ENCODE measurements at places on chromosomes 11 and 22.

DNA sequence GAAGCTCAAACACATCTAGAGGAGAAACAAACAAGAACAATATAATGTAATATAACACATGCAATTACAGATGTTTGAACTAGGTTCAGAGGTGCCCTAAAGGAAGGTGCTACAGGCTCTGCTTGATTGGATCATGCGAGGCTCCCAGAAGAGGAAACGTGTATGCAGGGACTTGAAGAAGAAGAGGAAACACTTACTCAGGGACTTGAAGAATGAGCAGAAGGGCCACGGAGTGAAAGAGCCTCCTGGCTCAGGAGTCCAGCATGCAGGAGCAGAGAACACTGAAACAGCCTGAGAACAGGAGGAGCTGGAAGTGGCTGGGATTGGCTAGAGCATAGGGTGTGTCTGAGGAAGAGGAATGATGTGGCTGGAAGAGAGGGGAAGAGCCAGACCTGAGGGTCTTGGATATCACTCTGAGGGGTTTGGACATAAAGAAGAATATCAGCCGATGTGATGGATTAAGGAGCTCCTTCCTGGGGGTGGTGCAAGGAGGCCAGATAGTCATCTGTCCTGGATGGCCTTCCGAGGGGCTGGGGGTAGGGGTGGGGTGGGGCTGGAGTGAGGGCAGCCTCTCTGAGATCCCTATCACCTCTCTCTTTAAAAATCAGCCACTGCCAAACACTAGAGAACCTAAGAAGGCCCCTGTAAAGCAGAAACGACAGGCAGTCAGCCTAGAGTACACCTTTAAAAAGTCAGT, 16.8 kb downstream of the FZD4 start:
- no peak for DNase-seq

GRCh38 chr11:116101902-116102301, 597.7 kb upstream of the CADM1 start:
- no peak for DNase-seq

- DNase-seq, result no peak
Measured at GRCh38 chr11:29328961-29329441, 687.8 kb downstream of the KCNA4 start.

GRCh38 chr11:133787379-133788141, 57.8 kb downstream of the SPATA19 start:
- DNase-seq, result no peak

DNA sequence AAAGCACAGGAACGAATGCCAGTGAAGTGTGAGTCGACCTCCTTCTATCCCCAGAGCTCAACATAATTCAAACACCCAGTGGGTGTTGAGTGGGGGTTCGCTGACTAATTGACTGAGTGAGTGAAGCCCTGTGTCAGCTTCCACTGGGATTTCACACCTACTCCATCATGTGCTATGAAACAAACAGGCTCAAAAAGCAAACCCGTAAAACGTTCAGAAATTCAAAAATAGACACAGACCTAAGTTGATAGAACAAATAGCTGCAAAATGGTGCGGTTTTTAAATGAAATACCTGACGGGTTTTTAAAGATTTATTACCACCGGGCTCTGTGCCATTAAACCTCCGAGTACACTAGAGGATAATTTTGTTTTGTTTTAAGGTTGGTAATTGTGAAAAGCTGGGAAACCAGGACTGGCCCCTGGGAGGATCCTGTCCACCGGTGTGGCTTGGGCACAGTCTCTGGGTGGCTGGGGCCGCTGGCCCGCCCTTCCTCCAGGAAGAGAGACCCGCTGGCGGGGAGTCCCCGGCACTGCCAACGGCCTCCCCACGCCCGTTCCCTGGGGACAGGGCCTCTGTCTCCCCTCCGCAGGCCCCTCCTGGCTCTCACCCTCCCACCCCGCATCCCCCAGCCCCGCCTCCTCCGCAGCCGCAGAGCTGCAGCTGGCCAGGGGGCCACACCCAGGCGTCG, 13.6 kb downstream of the KCNJ5 start:
- no peak for DNase-seq

DNA sequence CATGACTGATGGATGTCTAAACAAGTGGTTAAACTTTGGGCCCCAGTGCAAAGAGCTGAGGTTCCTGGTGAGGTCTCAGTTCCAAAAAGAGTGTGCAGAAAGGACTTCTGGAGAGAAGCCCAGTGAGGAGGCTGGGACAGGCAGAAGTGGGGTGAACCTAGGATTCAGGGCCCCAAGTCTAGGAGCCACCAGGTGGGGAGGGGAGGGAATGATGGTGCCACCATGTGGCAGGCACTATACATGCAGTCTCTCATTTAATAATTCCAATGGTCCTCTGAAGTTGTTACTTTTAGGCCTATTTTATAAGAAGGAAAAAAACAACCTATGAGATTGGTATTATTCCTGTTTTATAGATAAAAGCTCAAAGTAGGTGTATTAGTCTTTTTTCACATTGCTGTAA, 102.0 kb downstream of the INSC start:
- no peak for DNase-seq

DNA sequence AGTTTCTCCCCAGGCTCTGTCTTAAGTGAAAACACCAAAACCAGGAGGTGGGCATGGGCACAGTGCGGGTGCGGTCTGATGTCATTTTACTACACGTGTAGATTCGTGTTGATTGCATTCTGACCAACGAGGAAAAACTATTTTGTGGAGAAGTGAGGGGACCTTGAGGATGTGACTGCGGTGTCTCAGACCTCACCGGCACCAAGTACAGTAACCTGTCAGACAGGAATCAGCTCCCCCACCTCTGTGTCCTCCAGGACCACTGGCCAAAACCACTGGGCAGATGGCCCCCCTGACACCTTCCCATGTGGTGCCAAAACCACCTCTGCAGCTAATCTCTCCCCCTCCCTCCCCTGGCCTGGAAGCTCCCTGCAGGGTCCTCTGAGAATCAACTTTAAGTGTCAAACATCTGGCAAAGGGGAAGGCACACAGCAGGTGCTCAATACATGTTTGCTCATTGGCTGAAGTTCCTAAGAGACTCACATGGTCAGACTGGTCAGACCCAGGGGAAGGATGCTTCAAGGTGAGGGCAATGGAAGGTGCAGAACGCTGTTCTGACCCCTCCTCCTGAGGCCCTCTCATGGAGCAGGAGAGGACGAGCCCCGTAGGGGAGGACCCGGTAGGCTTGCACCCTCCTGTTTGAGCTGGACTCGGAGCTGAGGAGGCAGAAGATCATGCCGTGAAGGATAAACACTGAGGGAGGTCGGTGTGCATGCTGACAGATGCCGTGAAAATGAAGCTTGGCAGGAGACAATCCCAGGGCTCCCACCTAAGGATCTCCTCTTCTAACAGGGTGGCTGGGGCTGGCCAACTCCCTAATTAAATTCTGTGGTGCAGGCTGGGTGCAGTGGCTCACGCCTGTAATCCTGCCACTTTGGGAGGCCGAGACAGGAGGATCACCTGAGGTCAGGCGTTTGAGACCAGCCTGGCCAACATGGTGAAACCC, 129.9 kb downstream of the MPPED1 start:
- no peak for DNase-seq

- DNase-seq, result no peak
Measured at GRCh38 chr11:16935518-16936302, 78.5 kb downstream of the PLEKHA7 start.

- no peak for DNase-seq
Measured at GRCh38 chr11:89361734-89362133, 129.4 kb downstream of the NOX4 start.

- DNase-seq, result no peak
Measured at GRCh38 chr11:17154409-17155159, 53.2 kb downstream of the PIK3C2A start.

DNA sequence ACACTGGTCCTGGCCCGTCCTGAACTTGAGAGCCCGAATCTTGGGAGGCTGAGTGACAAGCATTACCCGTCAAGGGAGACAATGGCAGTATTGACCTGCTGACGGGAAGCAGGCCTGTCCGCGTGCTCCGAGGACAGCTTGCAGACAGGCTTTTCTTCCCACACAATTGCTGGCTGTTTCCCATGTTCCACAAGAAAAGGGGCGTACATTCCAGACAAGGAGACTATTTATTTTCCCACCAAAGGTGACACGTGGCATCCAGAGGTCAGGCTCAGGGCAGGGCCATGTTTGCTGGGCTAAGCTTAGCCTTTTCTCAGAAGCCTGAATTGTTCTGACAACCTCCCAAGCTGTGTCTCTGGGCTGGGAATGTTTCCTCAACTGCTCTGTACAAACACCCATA, 86.9 kb upstream of the SPON1 start:
- no peak for DNase-seq

GRCh38 chr22:26143806-26144325, 25.4 kb upstream of the SEZ6L start:
- DNase-seq, result no peak

DNA sequence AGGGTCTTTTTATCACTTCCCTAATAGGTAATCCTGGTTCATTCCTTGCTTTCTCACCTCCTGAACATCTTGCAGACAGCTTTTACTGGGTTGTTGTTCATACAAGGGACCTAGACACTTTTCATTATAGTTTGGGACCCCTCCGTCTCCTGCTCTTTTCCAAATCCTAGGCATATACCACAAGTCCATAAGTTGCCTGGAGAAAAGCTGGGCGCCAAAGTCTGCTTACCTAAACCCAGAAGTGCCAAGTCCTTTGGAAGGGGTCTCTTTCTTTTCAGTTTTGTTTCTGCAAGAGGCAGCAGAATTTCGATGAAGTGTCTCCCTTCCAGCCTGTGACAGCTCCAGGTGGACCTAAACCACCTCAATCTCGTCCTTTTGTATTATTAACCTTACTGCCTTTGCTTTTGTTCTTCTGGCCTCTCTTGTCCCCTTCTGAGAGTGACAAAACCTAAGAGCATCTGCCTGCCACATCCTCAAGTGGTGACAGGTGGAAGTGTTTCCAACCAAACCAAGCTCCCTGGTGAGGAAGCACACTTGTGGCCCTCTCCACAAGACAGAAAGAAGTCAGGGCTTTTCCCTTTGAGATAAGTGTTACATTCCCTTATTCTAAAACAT, 19.5 kb upstream of the P2RY6 start:
- DNase-seq, result no peak

GRCh38 chr11:44618561-44619425, 53.3 kb downstream of the CD82 start:
- peak; percentile 79 for DNase-seq

- no peak for DNase-seq
Measured at GRCh38 chr11:283405-284104, 5.3 kb downstream of the NLRP6 start.

DNA sequence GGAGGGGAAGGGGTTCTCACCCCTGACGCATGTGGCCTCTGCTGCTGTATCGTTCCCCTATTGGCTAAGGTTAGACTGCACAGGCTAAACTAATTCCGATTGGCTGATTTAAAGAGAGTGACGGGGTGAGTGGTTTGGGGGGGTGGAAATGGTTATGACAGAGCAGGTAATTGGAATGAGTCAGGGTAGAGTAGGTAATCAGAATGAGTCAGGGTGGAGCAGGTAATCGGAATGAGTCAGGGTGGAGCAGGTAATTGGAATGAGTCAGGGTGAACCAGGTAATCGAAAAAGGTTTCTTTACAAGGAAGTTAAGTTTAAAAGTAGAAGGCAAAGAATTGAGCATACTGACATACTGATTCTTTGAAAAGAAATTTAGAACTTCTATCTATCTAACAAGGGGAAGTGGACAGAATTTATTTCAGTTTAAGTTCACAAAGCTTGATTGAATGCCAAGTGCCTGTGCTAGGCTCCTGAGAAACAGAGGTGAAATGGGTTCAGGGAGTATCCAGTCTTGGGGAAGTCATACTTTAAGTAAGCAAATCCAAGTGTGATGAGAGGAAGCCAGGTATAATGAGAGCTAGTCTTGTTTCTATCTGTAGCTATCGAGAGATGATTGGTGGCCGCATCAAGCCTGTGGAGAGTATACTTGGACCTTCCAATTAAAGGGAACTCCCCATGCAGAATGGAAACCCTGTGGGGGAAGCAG, 58.0 kb downstream of the C11orf91 start:
- DNase-seq, result no peak

DNA sequence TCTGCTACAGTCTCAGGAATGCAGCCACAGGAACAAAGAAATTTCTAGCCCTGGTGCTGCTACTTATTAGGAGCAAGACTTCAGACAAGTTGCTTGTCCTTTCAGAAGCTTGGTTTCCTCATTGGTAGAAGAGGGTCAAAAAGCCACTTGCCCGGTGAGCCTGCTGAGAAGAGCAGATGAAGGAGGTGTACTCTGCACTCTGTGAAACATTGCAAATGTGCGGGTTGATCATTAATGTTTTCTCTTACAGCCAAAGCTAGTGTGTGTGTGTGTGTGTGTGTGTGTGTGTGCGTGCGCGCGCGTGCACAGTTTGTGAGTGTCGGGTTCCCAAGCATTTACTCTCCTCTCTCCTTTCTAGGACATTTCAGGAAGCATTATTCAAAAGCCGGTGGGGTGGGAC, 86.3 kb upstream of the NNMT start:
- no peak for DNase-seq

GRCh38 chr22:20221421-20222340, 46.4 kb downstream of the RTN4R start:
- no peak for DNase-seq

DNA sequence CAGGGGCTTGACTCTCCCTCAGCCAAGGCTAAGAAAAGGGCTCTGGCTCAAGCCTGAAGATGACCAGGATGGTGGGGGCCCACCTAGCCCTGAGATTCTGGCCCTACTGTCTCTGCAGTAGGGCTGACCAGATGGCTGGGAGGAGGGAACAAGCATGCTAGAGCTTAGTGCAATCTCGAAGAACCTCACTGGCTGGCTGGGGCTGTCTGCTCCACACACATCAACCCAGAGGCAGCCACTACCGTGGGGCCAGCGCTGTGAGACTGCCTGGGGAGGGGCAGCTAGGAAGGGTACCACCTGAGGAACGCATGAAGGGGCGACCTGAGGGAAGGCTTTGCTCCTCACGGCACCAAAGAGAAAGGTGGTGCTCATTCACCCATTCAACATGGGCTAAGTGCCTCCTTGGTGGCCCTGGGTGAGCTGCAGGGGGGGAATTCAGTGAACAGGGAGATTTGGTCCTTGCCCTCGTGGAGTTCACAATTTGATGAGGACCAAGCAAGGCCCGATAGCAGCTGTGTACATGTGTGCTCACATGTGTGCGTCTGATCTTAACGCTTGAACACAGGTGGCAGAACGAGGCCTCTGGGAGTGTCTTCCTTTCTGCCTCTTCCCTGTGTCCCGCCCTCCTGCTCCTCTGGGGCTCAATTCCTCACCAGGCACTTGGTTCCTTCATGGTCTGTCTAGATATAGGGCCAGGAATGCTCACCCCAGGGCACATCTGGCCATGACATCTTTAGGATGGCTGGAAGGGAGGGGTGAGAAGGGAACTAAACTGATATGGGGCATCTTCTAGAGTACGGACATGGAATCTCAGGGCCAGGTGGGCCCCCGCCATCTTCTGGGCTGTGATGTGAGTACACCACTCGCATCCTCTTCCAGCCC, 102.3 kb upstream of the PITPNB start:
- DNase-seq, result peak; percentile 54

GRCh38 chr11:88680806-88681205, 343.3 kb upstream of the CTSC start:
- DNase-seq, result no peak

DNA sequence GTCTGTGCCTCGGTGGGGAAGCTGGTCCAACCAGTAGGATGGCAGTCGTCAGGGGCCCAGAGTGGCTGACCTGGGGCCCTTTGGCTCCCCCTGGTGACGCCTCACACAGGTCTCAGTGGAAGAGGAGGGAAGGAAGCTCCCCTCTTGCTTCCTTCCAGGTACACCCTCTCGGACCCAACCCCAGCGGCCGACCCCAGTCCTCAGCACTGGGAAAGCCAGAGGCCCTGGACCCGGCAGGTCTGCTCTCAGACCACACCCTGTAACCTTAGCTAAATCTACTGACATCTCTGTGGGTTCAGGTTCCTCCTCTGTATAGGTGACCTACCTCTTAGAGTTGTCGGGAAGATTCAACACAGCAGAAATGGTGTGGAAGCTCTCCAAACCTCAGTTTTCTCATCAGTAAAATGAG, 3.4 kb upstream of the SCUBE1 start:
- no peak for DNase-seq
